ENCODE measurements at places on chromosomes 6 and 20. TPM values are rescaled to one million over a fixed set of nuclear protein-coding genes. Genes with fewer than 3 reads are reported as not detected.

RAB44 gene
- not detected for total RNA-seq

ELOVL2 gene
- 21.1 TPM for total RNA-seq

NT5E gene
- 0.18 TPM for total RNA-seq

C6orf89 gene
- 18.5 TPM for total RNA-seq

GSTA5 gene
- not detected for total RNA-seq

HDGFL1 gene
- not detected for total RNA-seq

ANKEF1 gene
- not detected for total RNA-seq

DNA sequence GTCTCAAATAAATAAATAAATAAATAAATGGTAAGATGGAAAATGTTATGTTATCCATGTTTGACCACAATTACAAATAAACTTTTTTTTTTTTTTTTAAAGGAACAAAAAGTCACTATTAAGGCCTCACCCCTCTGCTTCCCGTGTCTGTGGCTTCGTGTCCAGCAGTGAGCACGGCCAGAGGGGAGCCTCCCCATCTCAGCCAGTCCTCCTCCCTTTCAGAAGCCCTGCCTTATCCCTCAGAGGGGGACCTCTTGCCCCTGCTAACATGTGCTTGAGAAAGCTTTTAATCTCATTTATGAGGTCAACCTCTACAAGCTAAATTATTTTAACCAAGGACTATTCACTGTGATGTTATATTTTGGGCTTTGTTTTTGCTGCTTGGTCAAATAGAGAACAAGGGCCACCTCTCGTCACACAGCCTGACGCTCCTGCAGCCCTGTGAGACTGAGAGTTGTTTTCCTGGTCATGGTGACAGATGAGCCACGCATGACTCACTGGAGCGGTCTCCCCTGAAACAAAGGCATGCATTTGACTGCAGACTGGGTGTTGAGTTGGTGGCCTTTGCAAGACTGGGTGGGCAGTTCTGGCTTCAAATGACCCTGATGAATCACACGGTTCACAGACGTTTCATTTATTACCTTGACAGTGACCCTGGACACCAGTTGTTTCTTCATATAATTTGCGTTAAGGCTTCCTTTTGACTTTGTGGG is 131.8 kb downstream of the TIAM2 start:
- peaks cover 22% of the 10 kb centered on the region for H3K4me1 ChIP-seq
- DNase-seq: peak; percentile 92
- H3K4me3 ChIP-seq: peak overlapping the region; percentile 18

- no peak overlapping the region for H3K4me3 ChIP-seq
- no peaks in the 10 kb centered on the region for H3K36me3 ChIP-seq
- H3K27ac ChIP-seq: no peak overlapping the region
- no peaks in the 10 kb centered on the region for H3K4me1 ChIP-seq
- no peak for DNase-seq
Measured at GRCh38 chr20:53354314-53354713, 239.3 kb downstream of the ZNF217 start.

DNA sequence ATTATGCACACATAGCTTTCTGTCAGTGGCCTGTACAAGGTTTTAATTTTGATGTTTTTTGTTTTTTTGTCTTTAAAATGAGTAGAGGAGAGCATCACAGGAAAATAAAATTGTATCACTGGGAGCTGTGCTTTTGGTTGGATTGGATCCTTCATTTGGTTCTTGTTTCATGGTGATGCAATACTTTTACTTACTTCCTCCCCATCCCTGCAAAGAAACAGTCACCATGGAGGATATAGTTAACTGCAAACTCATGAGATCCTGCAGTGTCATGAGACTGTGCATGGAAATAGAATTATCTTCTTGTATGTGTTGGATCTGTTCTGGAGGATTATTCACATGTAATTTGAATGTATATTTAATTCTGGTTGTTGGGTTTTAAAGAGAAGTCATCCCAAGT is 122.3 kb downstream of the JARID2 start:
- no peaks in the 10 kb centered on the region for H3K27me3 ChIP-seq
- H3K4me1 ChIP-seq: peaks cover 4% of the 10 kb centered on the region
- DNase-seq: no peak
- H3K4me3 ChIP-seq: no peak overlapping the region
- no peak overlapping the region for H3K27ac ChIP-seq

GRCh38 chr20:35200267-35200666 is 26.2 kb upstream of the MMP24 start:
- no peak overlapping the region for H3K4me3 ChIP-seq
- H3K27ac ChIP-seq: no peak overlapping the region
- H3K27me3 ChIP-seq: no peaks in the 10 kb centered on the region

- H3K27ac ChIP-seq: no peak overlapping the region
- no peaks in the 10 kb centered on the region for H3K27me3 ChIP-seq
- no peak overlapping the region for H3K4me3 ChIP-seq
- H3K36me3 ChIP-seq: no peaks in the 10 kb centered on the region
- no peaks in the 10 kb centered on the region for H3K4me1 ChIP-seq
Measured at GRCh38 chr6:52635049-52635577, 35.8 kb upstream of the TMEM14A start.

DNA sequence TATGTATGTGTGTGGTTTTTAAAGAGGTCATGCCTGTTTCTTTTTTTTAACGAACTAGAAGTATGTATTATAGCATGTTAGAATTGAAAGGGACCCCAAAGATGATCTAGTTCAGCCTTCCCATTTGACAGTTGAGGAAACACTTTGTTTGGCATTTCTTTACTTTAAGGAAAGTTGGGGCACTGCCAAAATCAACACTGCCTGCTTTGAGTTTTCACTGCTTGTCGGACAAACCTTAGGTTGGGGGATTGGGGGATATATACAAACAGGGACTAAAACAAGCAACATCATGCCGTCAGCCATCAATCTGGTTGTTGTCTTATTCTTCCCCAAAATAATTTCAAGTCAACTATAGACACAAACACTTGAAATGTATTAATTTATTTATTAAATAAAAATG is 14.1 kb upstream of the CALHM6 start:
- peaks cover 21% of the 10 kb centered on the region for H3K4me1 ChIP-seq
- no peaks in the 10 kb centered on the region for H3K36me3 ChIP-seq
- DNase-seq: no peak
- H3K4me3 ChIP-seq: no peak overlapping the region
- no peaks in the 10 kb centered on the region for H3K27me3 ChIP-seq

DNA sequence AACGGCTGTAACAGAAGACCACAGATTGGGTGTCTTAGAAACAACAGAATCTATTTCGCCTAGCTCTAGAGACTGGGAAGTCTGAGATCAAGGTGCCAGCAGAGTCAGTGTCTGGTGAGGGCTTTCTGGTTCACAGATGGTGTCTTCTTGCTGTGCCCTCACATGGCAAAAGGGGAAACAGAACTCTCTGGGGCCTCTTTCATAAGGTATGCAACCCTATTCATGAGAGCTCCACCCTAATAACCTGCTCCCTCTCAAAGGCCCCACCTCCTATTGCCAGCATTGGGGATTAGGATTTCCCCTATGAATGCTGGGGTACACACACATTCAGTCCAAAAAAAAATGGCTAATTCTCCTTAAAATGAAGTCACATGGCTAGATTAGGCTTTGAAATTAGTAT is 10.0 kb downstream of the TXNDC5 start:
- no peak overlapping the region for H3K27ac ChIP-seq
- H3K4me3 ChIP-seq: no peak overlapping the region
- no peak for DNase-seq
- H3K4me1 ChIP-seq: no peaks in the 10 kb centered on the region
- H3K36me3 ChIP-seq: peaks cover 15% of the 10 kb centered on the region

- no peaks in the 10 kb centered on the region for H3K4me1 ChIP-seq
- H3K36me3 ChIP-seq: no peaks in the 10 kb centered on the region
- no peak overlapping the region for H3K4me3 ChIP-seq
- DNase-seq: no peak
- no peak overlapping the region for H3K27ac ChIP-seq
Measured at GRCh38 chr6:109340811-109341210, 41.5 kb downstream of the CD164 start.
